ENCODE measurements at places on chromosomes 1 and 21. TPM values are rescaled to one million over a fixed set of nuclear protein-coding genes. Genes with fewer than 3 reads are reported as not detected.
A peak's percentile ranks its signal among the peaks of the same experiment; 100 is the strongest.

Gene SLC26A9
- 0.03 TPM for polyA plus RNA-seq

Gene CTSS
- 61.7 TPM for polyA plus RNA-seq

Gene TESK2
- 12.8 TPM for polyA plus RNA-seq

DNA sequence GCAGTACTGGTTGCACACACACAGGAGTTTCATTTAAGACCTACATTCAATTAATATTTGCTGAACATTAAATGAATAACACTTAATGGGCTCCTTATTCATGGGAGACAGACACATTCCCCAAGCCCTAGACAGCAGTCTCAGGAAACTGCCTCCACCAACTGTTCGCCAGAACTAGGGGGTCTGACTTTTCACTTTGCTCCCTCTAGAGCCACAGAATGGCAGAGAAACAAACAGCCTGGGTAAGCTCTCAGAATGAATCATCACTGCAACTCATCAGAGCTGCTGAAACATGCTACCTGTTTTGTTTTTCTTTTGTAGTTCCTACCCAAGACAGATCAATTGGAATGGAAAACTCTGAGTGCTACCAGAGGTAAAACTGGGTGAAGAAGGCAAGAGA, 31.7 kb downstream of the ELK4 start:
- no peak for DNase-seq

- DNase-seq, result no peak
Measured at GRCh38 chr1:160247053-160247452, 15.3 kb downstream of the DCAF8 start.

DNA sequence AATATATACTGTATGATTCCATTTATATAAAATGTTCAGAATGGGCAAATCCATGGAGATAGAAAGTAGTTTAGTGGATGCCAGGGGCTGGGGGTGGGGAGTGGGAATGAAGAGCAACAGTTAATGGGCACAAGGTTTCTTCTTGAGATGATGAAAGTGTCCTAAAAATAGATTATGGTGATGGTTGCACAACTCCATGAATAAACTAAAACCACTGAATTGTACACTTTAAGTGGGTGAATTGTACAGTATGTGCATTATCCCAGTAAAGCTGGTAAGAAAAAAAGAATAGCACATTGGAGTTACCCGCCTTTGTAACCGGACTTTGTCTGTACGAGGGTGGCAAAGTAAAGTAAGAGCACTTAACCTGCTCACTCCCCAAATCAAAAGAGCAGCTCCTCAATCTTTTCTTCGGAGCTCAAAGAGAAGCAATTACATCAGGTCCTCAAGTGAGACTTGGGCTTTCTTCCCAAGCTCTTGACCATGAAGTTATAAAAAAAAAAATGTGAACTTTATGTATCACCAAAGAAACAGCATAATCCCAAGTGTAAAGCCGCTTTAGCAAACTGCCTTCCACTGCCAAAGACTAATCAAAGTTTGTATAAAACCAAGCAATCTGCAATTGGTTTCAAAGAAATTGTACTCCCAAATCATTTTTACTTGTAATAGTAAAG, 32.1 kb downstream of the ALDH9A1 start:
- no peak for DNase-seq

DNA sequence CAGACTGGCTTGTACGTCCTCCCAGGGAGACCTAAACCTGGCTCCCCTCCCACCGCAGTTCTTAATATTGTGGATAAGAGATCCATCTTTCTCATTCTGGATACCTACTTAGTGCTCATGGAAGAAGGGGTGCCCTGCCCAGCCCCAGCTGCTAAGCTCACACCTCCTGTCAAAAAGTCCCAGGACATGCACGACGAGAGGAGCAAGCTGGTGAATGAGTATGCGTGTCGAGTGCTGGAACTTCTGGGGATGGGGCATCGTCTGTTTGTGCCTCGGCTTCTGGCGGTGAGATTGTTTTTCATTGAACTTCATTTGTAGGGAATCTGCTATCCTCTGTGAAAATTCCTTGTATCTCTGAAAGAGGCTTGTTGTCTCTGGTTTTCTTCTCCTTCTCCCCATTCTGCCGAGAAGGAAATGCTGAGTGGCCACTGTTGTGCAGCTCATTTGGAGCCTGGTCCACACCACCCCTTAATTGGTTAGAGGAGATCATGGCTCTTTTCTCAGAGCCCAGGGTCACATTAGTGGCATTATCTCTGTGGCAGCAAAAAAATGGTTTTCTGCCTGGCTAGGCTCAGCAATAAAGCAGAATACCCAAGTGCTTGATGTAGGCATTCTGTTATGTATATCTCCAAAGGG, 199.4 kb upstream of the CACYBP start:
- DNase-seq, result peak; percentile 61

DNA sequence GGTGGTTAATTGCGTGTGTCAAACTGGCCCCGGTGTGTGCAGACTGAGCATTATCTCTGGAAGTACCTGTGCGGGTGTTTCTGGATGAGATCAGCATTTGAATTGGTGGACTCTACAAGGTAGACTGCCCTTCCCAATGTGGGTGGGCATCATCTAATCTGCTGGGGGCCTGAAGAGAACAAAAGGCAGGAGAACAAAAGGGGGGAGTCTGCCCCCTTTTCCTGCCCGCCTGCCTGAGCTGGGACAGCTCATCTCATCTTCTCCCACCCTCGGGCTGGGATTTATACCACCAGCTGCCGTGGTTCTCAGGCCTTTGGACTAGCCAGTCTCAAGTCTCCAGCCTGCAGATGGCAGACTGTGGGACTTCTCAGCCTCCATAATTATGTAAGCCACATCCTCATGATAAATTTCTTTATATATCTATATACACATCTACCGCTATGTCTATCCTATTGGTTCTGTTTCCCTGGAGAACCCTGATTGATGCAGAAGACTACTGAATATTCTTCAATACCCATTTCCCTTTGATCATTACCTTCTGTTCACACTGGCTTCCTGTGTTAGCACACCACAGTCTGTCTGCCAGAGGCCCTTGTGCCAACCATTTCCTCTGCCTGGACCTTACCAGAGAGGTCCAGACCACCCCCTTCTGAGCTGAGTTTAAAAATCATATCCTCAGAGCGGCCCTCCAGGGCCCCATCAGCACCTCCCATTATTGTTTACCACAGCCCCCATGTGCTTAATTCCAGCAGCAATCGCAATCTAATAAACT, 25.2 kb downstream of the RCAN1 start:
- no peak for DNase-seq
